ENCODE measurements at places on chromosomes 6 and 20.

- H3K4me3 ChIP-seq: no peak overlapping the region
- DNase-seq: no peak
- H3K36me3 ChIP-seq: no peaks in the 10 kb centered on the region
- H3K4me1 ChIP-seq: no peaks in the 10 kb centered on the region
Observed at GRCh38 chr20:50196248-50196647, 5.6 kb downstream of the CEBPB start.

- no peaks in the 10 kb centered on the region for H3K4me1 ChIP-seq
- no peak overlapping the region for H3K4me3 ChIP-seq
- H3K36me3 ChIP-seq: no peaks in the 10 kb centered on the region
- no peak for DNase-seq
Observed at GRCh38 chr6:33863084-33863483, 59.3 kb upstream of the MLN start.

DNA sequence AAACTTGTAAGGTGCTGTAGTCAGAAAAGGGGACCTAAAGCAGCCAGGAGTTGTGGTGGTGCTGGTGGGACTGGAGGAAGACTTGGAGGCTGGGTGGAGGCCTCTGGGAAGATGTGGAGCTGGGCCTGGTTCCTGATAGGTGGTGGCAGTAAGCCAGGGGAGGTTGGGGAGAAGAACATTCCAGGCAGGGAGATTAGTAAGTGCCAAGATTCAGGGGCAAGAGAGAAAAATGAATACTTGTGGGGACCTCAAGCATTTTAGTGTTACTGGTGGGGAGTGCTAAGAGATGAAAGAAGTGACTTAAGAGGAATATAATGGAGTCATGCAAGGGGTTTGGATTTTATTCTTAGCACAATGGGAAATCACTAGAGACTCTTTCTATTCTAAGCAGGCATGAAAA, 79.0 kb upstream of the B3GAT2 start:
- no peaks in the 10 kb centered on the region for H3K4me1 ChIP-seq
- H3K4me3 ChIP-seq: no peak overlapping the region
- no peak for DNase-seq
- no peaks in the 10 kb centered on the region for H3K36me3 ChIP-seq
- H3K27me3 ChIP-seq: no peaks in the 10 kb centered on the region

DNA sequence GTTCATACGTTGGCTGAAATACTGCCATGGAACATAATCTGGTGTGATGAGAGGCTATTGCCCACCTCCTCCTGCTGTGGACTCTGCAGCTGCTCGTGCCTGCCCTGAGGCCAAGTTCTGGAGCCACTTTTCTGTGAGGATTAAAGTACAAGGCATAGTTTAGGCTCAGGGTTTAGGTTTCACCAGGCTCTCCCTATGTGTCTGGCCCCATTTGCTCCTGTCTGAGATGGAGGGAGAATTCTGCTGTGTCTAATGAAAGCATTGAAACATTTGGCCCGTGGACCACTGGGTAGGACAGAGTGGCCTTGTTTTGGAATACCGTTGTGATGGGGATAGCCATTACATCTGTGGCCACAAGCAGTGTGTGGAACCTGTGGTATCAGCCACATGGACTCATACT, 5.9 kb downstream of the WRNIP1 start:
- no peaks in the 10 kb centered on the region for H3K27me3 ChIP-seq
- no peak for DNase-seq
- H3K36me3 ChIP-seq: no peaks in the 10 kb centered on the region
- H3K4me3 ChIP-seq: no peak overlapping the region
